ENCODE measurements at places on chromosomes 1 and 21.

DNA sequence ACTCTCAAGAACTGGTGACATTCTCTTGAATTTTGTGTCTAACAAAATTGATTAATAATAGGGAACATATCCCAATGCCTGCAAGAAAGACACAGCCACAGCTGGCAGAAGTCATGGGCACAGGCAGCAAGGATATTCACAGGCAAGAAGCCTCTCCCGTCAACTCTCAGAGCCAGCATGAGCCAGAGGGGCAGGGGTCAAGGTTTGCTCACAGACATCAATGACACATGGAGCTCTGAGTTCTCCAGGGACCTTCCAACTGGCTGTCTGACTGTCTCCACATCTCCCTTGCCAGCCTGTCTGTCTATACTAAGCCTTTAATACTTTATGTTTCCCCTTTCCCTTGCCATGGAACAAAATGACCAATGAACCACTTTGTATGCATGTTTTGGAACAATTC lies 101.5 kb upstream of the RAB4A start:
- no peak for DNase-seq

GRCh38 chr1:4916610-4917009 lies 262.2 kb downstream of the AJAP1 start:
- DNase-seq = no peak

GRCh38 chr1:234495231-234495990 lies 16.4 kb upstream of the TARBP1 start:
- DNase-seq = peak; percentile 82

DNA sequence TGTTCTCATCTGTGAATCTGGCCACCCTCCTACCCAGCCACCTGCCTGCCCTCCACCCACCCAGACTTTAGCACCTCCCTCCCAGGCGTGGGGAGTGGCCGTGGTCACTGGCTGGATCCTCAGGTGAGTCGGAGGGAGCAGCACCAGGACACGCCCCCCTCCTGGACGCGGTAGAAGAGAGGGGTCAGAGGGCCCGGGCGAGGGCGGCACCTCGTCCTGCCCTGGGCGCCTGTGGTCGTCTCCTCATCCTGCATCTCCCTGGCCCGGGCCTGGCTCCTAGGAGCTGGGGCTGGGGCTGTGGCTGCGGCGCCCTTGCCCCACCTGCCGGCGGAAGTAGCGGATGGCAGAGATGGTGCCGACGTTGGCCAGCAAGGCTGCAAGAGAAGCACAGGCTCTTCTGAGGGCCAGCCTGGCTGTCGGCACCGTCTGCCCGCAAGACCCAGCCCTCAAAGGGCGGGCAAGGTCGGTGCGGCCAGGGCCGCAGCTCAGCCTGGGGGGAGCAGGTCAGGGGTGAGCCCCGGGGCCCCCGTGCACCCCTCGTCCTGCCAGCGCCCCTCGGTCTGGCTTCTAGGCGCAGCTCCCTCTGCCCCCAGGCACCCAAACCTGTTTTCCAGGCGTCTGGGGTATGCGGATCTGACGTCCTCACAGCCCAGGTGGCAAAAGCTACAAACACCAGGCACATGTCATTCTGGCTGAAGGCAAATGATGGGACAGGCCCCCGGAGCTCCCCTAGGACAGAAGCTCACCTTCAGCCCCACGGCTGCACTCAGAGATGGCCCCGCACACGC lies 5.8 kb downstream of the PERM1 start:
- DNase-seq = no peak

DNA sequence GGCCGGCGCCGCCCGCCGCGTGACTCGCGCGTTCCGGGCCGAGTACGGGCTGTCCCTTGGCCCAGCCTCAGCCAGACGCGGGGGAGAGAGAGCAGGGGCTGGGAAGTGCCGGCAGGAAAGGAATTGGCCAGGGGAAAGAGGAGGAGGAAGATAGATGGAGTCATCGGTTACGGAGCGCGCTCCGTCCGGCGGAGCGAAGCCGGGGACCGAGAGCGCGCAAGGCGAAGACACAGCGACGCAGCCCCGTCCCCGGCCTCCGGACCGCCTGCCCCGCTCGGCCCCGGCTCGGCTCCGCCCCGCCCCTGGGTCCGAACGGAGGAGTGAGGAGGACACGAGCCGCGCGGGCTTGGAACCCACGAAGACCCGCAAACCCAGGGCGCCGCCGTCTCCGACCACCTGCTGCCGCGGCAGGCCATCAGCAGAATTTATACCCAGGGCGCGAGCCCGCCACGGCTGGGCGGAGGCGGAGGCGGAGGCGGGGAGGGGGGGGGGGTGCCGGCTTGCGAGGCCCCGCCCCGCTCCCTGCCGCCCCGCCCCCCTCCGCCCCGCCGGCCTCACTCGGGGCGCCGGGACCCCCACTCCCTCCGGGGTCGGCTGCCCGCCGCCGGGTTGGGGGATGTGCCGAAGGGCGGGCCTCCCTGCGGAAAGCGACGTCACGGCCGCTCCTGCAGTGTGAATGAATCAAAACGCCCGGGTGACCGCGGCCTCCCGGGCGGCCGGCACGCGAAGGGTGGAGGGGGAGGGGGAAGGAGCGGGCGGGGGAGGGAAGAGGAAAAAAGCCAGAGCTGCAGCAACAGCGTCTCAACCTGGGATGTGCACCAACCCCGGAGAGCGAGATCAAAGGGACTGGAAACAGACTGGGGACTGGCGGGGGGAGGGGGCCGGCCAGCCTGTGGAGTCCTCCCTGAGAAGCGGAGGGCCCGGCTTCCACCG lies at the start of gene LHX4:
TSS of gene LHX4 (plus strand) at position 782 of the 933 bp plus-strand sequence. CDS start 266 bp downstream, outside the sequence.
- DNase-seq = no peak

GRCh38 chr1:191970116-191970515 lies 188.1 kb upstream of the RGS18 start:
- DNase-seq = no peak

DNA sequence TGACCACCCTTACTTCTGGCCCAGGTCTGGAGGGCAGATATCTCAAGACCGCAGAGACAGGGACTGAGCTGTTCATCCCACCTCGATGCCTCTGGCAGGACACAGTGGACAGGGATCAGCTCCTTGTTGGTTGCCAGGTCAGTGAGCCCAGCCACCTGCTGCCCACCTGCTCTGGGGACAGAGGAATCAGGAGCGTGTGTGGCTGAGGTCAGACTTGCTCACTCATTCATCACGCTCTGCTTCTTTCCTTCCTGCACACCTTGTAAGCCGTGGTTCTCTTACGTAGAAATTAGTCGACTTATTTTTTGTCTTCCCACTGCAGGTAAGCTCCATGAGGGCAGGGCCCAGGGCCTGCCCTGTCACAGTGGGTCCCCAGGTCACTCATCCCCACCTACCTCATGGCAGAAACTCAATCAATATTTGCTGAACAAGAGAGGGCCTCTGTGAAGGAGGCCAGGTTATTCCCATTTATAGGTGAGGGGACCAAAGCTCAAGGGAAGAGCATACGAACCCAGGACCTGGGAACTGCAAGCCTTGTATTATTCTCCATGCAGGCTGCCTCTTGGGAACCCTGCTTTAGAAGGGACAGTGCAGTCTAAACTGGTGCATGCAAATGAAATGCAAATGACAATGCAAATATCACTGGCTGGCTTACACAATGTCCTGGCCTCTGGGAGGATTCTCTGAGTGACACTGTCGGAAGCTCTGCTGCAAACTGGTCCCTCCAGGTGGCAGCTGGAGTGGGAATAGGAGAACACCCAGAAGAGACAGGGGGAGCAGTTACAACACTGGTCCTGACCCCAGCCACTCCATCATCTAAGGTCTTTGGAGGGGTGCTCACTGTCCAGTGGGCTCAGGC lies 58.4 kb upstream of the PAX7 start:
- no peak for DNase-seq

- peak; percentile 89 for DNase-seq
Observed at GRCh38 chr1:151988405-151988923, 5.2 kb downstream of the S100A10 start.

- DNase-seq = no peak
Observed at GRCh38 chr1:34476371-34476770, 278.5 kb upstream of the GJB5 start.

- DNase-seq = peak; percentile 44
Observed at GRCh38 chr1:207404849-207405525, 49.1 kb upstream of the CR2 start.

DNA sequence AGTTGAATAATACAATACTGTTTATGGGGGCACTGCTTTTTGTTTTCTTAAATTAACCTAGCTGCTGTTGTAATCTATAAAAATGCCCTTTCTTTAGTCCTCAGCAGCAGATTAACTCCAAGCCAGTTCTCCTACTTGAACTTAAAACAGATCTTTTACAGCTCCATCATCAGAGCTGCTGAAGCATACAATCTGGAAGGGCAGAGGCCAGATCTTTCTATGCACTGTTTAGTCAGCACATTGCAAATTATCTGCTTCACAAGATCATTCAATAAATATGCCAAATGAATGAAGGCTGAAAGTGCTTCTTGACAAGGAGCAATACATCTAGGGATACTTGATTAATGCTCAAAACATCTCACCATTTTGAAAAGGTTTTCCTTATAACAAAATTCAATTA lies 115.8 kb downstream of the PLPPR5 start:
- no peak for DNase-seq

DNA sequence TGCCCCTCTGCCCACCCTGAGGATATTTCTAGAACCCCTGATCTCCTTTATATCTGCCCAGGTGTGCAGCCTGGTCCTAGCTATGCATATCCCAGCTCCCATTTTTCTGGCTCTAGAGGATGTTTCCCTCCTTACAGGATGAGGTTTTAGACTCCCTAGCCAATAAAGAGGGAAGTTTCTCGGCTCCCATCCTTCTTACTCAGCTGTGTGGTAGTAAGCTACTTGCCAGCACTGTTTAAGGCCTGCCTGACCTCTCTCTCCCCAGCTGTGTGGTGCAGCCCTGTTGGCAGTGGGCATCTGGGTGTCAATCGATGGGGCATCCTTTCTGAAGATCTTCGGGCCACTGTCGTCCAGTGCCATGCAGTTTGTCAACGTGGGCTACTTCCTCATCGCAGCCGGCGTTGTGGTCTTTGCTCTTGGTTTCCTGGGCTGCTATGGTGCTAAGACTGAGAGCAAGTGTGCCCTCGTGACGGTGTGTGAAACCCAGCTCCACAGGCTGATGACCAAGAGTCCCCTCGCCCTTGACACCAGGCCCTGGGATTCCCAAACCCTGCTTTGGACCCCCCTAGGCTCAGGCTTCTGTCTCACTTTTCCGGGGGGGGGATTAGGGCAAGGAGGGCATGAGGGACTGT lies 7.8 kb upstream of the P3R3URF start:
- DNase-seq = no peak

DNA sequence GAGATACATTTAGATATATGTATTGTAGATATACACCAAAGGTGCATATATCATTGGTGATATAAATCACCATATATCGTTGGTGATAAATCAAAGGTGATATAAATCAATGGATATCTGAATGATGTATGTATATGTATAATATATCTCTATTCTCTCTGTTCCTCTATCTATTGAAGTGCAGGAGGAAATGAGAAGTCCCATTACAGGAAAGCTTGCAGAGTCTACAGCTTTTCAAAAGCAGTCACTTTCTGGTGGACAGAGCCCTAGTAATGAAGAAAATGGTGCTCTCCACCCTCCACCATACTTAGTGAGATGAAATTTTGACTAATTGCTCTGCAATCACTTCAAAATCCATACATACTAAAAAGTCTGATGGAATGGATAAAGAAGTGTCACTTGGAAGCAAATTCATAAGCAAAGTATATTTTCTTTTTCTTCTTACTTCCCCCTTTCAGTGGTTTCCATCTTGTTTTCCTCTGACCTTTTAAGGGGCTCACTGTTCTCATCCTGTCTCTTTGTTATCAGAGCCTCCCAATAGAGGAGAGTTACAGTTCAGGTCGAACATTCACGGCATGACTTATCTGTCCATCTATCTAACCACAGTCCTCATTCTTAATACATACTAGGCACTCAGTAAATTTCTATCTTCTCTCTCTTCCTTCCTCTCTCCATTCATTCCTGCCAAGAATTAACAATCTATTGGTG lies 227.2 kb downstream of the KCNJ6 start:
- no peak for DNase-seq

DNA sequence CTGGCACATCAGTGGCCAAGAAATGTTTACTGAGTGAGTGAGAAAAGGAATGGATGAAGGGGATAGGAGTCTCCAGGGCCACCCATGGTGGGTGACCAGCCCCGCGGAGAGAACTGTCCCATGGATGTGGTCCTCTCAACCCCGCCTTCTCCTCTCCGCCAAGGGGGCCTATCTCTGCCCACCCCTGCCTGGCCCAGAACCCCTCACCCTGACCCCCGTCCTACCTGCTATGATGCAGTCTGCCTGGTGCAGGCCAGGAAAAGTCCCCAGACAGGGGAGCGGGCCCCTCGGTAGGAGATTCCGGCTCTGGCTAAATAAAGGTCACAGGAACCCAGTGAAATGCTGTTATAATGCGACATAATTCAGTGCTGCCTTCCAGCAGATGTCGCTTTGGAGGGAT lies 107.6 kb downstream of the PTPRU start:
- DNase-seq = no peak

- DNase-seq = no peak
Observed at GRCh38 chr1:181057079-181057478, 23.3 kb downstream of the MR1 start.

DNA sequence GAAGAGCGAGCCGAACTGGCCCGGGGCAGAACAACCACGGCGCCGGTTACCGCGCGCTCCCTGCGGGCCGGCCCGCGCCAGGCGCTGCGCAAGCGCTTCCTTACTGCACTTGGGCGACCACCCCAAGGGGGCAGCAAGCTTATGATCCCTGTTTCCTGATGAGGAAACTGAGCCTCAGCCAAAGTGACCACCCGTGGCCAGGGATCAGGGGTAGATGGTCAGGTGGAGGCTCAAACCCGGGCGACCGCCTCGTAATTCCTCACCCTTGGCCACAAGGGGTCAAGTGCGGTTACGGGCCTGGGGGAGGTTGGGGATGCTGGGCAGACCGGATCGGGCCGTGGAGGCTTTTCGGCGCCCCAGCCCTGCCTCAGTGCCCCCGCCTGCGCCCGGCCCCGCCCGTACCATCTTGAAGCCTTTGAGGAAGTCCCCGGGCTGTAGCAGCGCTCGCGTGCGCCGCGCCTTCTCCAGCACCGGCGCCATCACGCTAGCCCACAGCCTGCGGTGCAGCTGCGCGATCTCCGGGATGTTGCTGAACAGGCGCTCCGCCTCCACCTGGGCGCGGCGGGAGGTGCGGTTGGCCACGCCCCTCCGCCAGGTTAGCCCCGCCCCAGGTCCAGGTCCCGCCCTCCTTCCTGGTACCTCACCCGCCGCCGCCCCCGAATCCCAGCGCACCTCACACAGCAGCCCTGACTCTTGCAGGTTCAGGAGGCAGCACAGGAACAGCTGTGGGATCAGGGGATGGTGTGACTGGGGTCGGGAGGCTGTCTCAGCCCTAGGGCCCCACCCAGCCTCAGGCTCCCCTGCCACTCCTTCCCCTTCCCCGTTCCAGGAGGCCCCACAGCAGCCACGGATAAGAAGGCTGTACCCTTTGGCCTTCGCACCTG lies 5.4 kb upstream of the TNFRSF25 start:
- no peak for DNase-seq

- DNase-seq = no peak
Observed at GRCh38 chr1:92922356-92923035, 38.8 kb downstream of the DIPK1A start.

GRCh38 chr1:24769656-24770651 lies 24.7 kb downstream of the CLIC4 start:
- DNase-seq = peak; percentile 97

DNA sequence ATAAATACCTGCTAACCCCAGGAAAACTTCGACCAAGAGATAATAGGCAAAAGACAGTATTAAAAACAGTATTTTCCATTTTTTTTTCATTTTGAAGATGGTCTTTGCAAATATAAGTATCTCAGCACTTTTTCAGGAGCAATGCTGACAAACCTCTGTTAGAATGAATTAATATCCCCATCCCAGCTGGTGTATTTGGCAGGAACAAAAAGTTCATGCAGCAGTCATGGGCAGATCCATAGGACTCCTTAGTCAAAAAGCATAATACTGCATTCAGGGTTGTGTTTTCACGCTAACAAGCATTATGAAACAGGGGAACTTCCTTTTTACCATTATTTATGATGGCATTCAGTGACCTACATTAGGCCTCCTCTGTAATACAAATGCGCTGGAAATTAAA lies 344.0 kb downstream of the ST6GALNAC3 start:
- DNase-seq = no peak

All from fibroblast of skin of left quadriceps (primary cell).